ACHN (cell line): ENCODE measurements at places on chromosomes 4 and X.

GRCh38 chrX:134718105-134718965, 60.1 kb upstream of the PLAC1 start:
- DNase-seq = peak; percentile 67

- no peak for DNase-seq
Observed at GRCh38 chrX:75911716-75912115, 126.7 kb upstream of the MAGEE2 start.

GRCh38 chr4:145930592-145930991, 8.0 kb downstream of the ZNF827 start:
- no peak for DNase-seq

DNA sequence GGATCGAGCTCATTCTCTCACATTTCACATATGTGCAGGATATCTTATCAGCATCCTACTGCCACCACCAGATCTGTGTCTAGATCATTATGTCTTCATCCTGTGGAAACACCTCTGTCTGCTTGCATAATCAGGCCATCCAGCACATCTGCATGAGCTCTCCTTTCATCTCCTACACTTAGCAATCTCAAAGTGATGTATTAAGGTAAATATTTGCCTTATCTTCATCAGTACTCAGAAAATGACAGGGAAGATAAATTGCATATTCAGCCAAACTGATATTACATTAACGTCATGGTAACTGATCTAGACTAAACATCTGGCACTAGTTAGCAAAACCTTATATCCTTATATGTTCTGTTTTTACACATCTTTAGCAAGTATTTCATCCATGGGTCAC, 207.3 kb upstream of the PABPC4L start:
- DNase-seq = no peak

DNA sequence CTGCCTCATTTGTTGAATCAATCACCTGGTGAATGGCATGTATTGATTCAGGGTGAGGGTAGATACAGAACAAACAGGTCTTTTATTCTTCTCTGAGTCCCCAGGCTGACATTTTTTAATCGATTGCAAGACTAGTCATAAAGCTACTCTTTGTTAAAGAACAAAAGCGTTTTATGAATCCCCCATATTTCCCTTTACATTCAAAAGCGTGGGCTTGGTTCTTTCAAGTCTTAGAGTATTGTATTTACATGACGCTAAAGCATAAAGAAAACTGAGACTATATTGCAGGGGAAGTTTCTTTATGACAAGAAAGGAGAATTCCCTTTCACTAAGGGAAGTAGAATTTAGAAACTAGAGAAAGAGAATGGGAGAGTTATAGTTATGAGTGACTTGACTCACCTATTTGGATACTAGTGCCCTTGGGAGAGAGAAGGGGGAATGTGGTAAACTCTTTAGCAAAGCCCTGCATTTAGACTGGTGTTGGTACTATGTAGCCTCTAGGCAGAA, 69.3 kb upstream of the PDE5A start:
- DNase-seq = no peak

DNA sequence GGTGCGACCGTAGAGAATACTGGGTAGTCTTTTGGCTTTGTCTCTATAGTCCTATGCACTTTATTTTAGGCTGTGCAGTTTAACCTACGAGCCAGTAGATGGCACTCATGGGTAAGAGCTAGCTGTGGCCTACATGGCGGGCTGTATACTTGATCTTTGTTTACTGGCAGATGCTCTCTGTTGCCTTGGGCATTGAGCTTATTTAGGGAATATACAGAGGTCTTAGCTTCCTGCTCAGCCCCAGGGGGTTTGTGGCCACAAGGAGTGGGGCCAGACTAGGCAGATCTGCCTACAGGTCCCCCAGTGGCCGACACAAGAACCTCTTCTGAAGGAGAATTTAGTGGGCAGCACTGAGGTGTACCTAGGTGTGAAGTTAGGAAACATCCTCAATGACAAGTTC, 227.6 kb upstream of the HDX start:
- DNase-seq = peak; percentile 12

GRCh38 chr4:141659539-141659938, 23.2 kb downstream of the IL15 start:
- DNase-seq = no peak

DNA sequence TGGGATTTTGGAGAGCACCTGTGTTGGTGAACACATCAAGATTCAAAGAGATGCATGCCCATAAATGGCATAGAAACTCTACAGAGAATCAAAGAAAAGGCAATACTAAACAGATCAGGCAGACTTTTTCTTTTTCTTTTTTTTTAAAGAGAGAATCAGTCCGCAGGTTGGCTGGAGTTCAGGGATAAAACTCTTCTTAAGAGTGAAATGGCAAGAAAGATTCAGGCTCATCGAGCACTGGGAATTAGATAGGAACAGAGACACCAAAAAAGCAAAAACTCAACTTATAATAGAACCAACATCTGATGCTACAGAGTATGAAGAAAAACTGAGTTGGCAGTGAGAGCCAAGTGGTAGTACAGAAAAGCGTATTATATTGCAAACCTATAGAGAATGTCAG, 314.3 kb downstream of the ARHGAP24 start:
- no peak for DNase-seq
